ENCODE measurements at places on chromosomes 2 and 18.

DNA sequence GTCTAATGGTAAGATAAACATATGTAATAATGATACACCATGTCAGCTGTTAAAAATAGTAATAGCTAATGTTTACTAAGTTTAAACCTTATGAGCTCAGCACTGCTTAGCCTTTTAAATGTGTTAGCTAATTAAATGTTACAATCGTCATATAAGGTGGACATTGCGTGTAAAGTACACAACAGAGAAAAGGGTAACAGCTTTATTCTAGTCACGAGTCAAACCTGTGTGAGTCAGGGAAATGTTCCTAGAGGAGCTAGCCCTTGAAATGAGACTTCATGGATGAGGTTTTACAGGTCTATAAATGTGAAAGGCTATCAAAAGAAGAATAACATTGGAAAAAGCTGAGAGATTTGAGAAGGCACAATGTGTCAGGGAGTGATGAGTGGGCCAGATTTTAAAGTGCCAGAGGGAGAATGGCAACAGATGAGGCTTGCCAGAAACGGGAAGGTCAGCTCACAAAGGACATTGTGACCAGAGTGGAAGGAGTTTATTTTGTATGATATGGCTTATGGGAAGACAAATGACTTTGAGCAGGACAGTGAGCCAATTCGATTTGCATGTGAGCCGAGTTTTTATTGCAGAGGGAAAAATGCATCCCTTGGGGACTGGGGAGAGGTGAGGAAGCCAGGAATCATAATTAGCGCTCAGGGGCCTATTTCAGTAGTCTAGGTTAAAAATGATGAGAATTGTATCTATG is 276.3 kb downstream of the CTNNA2 start:
- DNase-seq, result no peak

- no peak for DNase-seq
Measured at GRCh38 chr2:173761603-173762119, 203.5 kb downstream of the SP3 start.

DNA sequence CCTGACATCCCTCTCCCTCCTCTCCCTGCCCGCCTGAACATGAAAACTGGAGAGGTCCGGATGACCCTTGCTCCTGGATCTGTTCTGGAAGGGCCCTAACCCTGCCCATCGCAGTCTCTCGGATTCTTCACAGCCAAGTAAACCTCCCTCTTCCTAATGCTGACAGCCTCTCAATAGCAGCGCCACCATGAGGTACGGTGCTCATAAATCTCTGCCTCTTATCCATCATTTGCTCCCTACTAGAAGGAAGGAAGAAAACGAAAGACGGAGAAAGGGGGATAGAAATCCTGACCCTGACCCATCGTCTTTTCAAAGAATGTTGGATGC is 257.9 kb downstream of the BCL11A start:
- DNase-seq, result no peak

- DNase-seq, result no peak
Measured at GRCh38 chr2:161426455-161426921, 10.4 kb downstream of the TBR1 start.

- DNase-seq, result no peak
Measured at GRCh38 chr2:239957681-239958472, 67.3 kb downstream of the NDUFA10 start.

DNA sequence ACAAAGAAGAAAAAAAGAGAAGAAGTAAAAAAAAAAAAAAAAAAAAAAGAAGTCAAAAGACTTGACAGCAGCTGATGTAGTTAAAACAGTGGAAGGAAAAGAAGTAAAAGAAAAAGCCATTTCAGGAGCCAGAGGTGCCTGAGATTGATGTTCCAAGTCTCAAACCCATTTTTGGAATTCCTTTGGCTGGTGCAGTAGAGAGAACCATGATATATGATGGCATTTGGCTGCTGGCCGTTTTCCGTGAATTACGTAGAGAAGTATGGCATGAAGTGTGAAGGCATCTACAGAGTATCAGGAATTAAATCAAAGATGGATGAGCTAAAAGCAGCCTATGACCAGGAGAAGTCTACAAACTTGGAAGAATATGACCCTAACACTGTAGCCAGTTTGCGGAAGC is 7.6 kb upstream of the CHST10 start:
- no peak for DNase-seq

Data from NCI-H1417 treated with DMSO at 0.1 percent for 48 hours (cell line).